Hematopoietic multipotent progenitor cell treated with erythropoietin and hydrocortisone succinate and interleukin-3 and kit ligand, for 6 days (in vitro differentiated cells): ENCODE measurements at places on chromosomes 12 and 14.

- DNase-seq = no peak
Measured at GRCh38 chr12:54051874-54052437, 1.7 kb upstream of the HOXC4 start.

GRCh38 chr14:37972941-37973887, 234.5 kb upstream of the SSTR1 start:
- DNase-seq = no peak

DNA sequence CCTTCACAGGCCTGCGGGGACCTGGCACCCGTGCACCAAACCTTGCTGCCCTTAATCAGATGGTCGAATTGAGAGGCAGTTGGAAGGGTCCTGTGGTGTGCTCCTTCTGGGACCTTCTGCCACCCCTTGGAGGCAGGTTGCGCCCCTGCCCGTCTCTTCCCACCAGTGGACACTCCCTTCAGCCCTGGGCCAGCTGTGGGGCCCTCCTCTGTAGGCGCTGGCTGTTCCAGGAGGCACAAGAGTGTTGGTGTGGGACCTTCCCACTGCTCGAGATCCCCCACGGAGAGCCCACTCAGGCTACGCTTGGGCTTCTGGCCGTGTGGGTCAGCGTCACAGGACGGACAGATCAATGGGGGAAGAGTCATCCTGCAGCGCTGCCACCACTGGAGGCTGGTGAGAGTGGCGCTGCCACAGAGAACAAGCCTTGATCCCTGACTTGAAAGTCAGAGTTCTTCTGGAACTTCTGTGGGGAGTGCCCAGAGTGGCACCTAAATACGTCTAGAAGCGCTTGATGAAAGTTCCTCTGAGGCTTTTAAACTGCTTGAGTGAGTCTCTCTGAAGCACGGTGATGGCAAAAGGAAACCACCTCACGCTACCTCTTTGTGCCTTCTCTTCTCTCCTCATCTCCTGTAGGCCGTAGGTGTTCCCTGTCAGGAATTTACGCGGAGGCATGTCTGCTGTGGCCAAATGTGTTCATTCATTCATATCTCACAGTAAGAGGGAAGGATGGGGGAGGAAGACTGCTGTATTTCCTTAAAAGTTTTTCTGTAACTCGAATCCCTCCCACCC, 48.3 kb downstream of the TRAF3 start:
- no peak for DNase-seq

GRCh38 chr12:91194500-91194899, 11.9 kb upstream of the DCN start:
- DNase-seq = no peak

GRCh38 chr14:36605506-36605857, 23.1 kb upstream of the NKX2-8 start:
- DNase-seq = peak; percentile 6

DNA sequence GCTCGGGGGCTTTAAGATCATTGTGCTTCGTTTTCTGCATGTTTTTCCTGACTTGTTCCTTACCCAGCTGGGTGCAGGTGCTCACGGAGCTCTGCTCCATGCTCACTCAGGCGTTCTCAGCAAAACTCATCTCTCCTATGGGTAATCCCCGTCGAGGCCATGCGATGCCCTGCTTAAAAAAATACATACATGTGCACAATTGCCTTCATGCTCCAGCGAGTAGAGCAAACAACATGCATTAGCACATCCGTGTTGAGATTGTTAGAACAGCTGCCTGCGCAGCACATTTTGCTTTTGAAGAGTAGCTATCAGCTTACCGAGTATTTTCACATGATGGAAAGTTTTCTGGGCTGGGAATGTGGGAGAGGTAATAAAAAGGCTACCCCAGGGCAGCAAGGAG, 16.2 kb downstream of the AACS start:
- no peak for DNase-seq

- DNase-seq = no peak
Measured at GRCh38 chr12:132319991-132320570, 9.3 kb downstream of the GALNT9 start.

GRCh38 chr12:3132636-3133404, 55.6 kb downstream of the TSPAN9 start:
- no peak for DNase-seq

GRCh38 chr14:104116756-104117340, 21.5 kb upstream of the KIF26A start:
- no peak for DNase-seq

DNA sequence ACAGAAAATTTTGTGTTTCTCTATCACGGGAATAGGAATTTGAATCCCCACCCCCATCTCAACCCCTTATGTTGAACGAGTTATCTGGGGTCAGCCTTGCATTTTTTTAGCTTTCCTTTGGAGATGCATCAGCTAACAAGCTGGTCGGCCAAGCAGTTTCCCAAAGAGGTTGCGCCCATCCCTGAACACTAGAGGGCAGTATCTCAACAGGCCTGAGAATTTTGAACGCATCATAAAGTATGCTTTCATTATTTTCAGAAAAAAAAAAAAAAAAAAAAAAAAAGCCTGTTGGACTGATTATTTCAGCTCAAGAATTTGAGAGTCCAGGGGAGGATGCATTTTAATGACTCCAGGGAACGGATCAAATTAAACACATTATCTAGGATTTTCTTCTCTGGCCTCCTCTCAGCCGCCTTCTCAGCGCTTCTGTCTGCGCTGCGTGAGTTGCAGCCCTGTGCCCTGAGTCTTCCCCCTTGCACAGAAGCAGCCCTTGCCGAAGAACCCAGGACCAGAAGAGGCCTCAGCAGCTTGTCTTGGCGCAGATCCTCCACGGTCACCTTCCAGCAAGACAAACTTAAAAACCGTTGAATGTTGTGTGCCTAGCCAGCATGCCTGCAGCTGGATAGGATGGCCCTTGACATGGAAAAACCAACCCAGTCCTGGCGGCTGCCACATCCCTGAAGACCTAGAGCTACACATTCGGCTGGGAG, 76.6 kb upstream of the GZMB start:
- peak; percentile 83 for DNase-seq

- no peak for DNase-seq
Measured at GRCh38 chr12:45933504-45933903, 56.9 kb downstream of the SCAF11 start.

- DNase-seq = no peak
Measured at GRCh38 chr14:89315493-89316470, 101.3 kb downstream of the FOXN3 start.

DNA sequence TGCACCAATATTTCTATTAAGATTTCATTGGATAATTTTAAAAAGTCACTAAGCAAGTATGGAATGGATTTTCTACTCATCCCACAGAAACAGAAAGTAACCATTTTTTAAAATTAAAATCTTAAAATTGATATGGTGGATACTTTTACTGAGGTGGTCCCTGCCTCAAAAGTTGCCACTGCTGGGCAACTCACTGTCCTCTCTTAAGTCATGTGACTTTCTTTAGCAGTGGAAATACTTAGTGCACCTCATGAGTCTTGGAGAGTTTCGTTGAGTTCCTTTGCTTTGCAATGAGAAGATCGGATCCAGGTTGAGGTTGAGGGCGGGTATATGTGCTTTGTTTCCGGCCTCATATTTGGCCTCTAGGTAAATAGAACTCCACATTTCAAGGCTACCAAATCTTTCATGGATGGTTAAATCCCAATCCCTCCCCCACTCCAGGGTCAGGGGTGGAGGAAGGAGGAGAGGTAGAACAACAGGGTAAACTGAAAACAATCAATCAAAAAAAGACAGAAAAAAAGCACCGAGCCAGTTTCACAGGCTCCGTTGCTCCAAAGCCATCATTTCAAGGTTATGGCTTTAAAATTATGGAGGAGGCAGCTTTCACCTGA, 39.5 kb upstream of the DUSP6 start:
- DNase-seq = no peak

- no peak for DNase-seq
Measured at GRCh38 chr12:85825746-85826145, 10.5 kb downstream of the RASSF9 start.

GRCh38 chr14:104436047-104436591, 143.4 kb upstream of the C14orf180 start:
- peak; percentile 45 for DNase-seq

- peak; percentile 82 for DNase-seq
Measured at GRCh38 chr14:64303471-64303917, 9.3 kb upstream of the ESR2 start.

DNA sequence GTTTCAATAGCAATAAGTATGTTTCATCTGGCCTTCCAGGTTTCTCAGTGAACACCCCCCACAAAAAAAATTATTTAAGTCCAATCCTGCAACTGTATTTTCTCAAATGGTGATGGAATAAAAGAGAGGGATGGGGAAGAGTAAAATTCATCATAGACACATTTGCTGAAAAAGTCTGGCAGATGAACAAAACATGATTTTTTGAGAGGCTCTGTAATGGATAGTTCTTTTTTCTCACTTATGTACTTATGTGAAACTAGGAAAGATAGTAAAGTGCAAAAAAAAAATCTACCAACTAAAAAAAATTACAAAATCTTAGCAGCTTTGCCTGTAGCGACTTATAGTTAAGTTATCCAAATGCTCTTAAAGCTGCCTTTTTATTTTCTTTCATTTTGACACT, 412.4 kb downstream of the FOXG1 start:
- DNase-seq = no peak

DNA sequence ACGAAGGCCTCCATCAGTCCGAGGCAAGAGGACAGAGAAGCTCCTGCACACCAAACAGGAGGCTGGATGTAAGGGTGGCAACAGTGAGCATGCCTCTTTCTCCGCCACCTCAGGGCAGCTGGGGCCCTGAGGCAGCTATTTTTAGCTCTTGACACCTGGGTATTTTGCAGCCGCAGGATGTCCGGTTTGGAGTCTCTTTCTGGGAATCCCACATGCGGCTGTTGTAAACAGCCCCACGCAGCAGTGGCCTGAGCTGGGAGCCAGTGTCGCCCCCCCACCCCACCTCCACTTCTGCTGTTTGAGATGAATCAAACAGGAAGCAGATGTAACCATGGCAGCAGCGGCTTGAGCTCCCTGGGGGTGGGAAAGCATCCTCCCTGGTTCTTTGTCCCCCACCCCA, 11.7 kb downstream of the HDAC7 start:
- DNase-seq = no peak

- no peak for DNase-seq
Measured at GRCh38 chr14:100342195-100342594, 19.1 kb downstream of the SLC25A47 start.

DNA sequence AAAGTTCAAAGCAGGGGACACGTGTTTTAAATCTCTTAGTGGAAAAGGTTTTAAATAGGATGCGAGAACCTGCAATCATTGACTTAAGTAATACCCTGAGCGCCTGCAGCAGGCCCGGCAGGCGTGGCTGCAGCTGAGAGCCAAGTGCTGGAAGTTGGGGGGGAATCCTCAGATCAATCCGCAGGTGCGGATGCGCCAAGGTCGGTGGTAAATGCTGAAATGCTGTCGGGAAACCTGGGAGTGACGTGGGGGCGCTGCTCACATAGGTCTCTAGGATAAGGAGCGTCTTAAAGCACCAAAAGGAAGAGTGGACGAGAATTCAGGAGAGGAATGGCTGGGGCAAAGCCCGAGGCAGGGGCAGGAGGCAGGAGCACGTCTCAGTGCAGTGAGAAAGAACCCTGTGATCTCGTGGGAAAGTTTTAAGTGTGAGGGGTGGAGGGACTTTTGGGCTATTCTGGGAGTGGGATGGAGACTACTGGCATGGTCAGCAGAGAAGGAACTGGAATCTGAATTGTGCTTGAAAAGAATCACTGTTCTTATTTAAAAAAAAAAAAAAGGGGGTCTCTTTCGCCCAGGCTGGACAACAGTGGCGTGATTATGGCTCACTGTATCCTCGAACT, 883 bp upstream of the CDCA4 start:
- DNase-seq = peak; percentile 69

GRCh38 chr12:113858841-113859386, 107.2 kb downstream of the RBM19 start:
- DNase-seq = no peak

GRCh38 chr12:89117448-89118034, 234.8 kb downstream of the DUSP6 start:
- DNase-seq = peak; percentile 5

- DNase-seq = peak; percentile 51
Measured at GRCh38 chr14:74863274-74863673, 12.7 kb downstream of the PROX2 start.

- no peak for DNase-seq
Measured at GRCh38 chr12:130179621-130180020, 17.4 kb downstream of the FZD10 start.

DNA sequence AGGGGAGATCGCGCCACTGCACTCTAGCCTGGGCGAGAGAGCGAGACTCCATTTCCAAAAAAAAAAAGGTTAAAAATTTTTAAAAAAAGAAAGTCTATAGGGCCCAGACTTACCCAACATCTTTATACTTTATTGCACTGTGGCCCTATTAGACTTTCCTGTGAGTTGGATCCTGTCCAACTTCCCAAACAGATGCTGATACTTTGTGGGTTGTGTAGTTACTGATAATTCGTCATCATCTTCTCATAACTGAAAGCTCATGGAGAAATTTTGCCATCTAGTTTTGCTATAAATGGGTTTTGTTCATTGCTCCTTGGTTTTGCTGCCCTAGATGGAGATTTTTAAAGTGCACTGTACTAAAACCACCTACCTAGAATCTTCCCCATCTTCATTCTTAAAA, 31.1 kb downstream of the APOBEC1 start:
- peak; percentile 77 for DNase-seq

- no peak for DNase-seq
Measured at GRCh38 chr14:81095539-81095938, 125.2 kb downstream of the GTF2A1 start.

DNA sequence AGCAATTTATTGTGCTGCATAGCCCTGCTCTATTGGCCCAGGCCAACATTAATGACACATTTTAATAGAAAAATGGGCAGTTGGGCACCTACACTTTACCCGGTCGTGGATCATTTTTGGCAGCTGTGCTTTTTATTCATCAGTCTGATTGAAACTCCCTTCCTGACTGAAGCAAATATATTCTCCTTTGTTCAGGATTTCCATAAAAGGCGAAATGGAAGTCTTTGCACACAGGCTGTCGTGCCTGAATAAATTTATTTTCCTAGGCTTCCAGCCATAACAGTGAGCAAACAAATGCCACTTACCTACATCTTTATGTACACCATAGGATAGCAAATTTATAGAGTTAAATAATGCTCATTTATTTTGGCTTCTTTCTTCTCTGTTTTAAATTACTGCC, 480.7 kb upstream of the DCN start:
- DNase-seq = no peak

- no peak for DNase-seq
Measured at GRCh38 chr12:130132831-130133511, 29.3 kb upstream of the FZD10 start.

GRCh38 chr12:11162502-11162901, 8.5 kb upstream of the SMIM10L1 start:
- peak; percentile 35 for DNase-seq

- peak; percentile 62 for DNase-seq
Measured at GRCh38 chr12:27013611-27014084, 536 bp downstream of the TM7SF3 start.

- DNase-seq = no peak
Measured at GRCh38 chr14:100825713-100826331, at the start of gene MEG3. MEG3 (plus strand) TSS chr14:100826118.
